NCI-H1417 treated with DMSO at 0.1 percent for 48 hours (cell line): ENCODE measurements at places on chromosomes 5 and 9.
A peak's percentile ranks its signal among the peaks of the same experiment; 100 is the strongest.

DNA sequence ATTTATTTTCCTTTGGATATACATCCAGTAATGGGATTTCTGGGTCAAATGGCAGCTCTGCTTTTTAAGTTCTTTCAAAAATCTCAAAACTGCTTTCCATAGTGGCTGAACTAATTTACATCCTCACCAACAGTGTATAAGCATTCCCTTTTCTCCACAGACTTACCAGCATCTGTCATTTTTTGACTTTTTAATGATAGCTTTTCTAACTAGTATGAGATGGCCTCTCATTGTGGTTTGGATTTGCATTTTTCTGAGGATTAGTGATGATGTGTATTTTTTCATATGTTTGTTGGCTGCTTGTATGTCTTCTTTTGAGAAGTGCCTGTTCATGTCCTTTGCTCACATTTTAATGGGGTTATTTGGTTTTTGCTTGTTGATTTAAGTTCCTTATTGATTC, 90.0 kb upstream of the HMHB1 start:
- DNase-seq, result no peak

DNA sequence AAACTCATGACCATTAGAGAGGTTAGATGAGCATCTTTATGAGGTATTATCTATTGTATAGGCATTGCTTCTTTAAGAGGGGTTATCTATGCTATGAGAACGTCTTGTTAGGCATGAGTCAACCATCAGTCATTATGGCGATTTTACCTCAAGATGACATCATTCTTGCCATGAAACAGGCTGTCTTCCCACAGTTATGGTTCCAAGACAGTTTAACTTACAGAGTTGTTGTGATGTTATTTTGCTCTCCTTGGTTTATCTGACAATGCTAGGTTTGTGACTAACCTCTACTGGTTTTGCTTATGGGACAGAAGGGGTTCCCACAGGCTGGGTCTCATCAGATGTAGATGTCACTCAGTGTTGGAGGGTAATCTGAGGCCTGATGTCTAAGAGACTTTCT, 1864.7 kb upstream of the ACO1 start:
- DNase-seq, result no peak

DNA sequence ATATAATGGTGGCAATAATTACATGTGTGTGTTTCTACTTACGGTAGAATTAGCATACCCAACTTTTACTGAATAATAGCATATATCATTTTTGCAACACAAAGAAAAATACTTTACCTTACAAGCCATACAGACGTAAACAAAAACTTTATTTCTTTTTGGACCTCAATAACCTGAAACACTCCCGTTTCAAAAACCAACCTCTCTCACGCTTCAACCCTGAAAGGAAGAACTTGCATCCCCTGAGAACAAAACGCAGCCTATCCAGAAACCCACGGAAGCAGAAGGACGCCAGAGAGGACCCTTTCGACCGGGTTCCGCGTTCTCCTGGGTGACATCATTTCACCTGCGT, at the start of gene RNF38:
TSS of gene RNF38 (minus strand) at position 290 of the 352 bp plus-strand sequence. CDS start at position 129, 161 bp downstream.
- no peak for DNase-seq

DNA sequence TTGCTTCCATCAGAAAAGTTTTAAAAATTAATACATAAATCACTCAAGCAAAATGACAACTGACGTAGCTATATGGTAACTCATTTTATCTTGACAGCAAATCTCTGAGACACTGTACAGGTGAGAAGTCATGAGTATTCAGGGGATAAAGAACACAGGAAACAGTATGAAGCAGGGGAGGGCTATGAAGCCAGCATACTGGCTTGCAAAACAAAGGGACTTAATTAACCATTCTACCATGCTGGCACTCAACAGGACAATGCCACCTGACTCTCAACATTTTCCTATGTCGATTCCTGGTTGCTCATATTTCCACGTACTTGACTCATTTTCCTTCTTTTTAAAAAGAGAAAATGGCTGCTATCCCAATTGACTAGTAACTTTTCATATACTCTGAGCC, 151.4 kb upstream of the RETREG1 start:
- DNase-seq, result no peak

DNA sequence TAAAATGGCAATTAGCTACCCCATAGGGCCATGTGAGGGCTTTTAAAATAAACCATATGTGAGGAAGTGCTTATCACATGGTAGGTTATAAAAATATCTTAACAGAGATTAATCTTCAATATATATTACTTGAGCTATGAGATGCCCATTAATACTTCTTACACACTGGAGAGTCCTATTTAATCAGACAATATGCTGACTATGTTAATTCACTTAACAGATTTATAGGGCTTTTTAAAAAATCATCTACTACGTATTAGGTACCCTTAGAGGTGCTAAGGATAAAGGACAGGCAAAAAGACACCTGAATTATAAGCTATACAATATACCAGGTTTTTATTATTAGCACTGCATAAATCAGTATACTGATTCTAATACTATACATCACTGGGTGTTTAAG, 102.6 kb downstream of the STRBP start:
- no peak for DNase-seq

GRCh38 chr9:37929441-37929895, 25.5 kb upstream of the SLC25A51 start:
- DNase-seq, result no peak

DNA sequence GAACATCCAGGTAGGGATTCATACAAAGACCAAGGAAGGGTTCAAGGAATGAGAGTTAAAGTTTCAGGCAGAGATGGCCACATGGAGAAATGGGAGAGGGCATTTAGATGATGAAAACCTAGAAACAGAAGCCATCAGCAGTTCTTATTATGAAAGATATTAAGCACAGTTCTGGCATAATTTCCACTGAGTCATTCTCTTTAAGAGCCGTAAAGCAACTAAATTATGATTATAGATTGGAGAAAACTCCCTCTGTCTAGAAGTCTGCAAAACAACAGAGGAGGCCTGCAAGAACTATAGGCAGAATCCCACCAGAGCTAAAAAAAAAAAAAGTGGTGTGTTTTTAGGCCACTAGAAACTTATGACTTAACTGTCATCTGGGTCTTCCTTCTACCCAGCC, 157.1 kb upstream of the MPDZ start:
- DNase-seq, result no peak

DNA sequence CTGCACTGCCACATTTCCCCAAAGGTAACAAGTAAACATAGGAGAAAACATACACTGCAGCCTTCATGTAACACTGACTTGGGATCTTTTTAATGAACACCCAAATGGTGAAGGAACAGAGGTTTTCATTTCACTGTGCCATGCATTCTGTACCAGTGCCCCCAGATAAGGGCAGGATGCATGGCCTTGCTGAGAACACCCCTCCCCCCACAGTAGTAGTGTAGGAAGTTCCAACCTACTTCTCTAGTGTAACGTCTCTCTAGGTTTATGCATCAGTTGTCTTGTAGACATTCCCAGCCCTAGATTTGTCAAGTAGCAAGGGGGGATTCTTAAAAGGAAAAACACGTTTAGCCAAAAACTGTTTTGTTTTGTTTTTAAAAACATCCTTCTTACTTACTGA, 29.9 kb downstream of the MAP3K1 start:
- no peak for DNase-seq

DNA sequence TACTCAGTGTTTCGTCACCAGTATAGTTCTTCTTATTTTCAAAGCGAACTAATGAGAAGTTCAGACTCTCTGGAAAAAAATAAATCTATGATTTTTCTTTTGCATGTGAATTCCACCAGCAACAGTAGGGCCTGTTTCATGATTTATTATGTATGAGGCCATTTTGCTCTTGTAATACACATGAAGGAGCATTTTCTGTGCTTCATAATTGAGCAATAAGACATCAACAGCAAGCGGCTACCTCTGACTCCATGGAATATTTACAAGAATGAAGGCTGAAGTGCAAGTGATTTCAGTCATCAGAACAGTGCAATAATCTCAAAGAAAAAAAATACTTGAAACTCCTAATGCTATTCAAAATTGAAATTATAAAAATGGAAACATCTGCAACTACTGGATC, 282.9 kb upstream of the EDIL3 start:
- DNase-seq, result no peak

GRCh38 chr5:143757116-143757515, 54.8 kb upstream of the HMHB1 start:
- DNase-seq, result no peak

DNA sequence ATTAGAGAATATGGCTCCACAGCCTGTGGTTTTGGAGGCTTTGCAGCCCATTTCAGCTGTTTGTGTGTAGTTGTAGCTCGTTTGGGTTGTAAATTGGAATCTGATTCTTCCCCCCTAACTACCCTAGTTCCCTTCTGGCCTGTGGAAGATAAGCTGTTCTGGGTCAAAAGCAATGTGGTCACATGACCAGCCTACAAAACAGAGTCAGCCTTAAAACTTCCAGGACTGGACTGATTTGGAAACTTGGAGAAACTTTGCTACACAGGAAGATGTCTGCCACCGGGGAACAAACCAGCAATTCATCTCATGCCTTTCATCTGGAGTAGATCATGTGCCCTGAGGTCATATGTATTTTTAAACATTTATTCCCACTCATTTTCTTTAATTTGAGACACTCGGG, 83.8 kb downstream of the DAPK1 start:
- no peak for DNase-seq

DNA sequence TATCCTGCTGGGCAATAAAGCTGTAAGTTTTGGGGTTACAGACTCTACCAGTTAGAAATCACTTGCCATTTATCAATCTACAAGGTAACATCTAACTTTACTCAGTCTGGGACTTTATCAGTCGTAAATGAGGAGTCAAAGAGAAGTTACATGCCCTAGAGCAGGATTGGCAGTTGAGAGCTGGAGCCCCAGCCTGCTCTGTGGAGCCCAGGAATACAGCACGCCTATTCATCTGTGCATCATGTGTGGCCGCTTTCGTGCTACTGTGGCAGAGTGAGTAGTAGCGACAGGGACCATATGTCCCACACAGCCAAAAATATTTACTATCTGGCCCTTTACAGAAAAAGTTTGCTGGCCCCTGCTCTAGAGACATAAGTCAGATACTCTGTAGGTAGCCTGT, 152.5 kb upstream of the NTRK2 start:
- no peak for DNase-seq

- DNase-seq, result peak; percentile 43
Observed at GRCh38 chr5:53381-54174, 38.4 kb upstream of the PLEKHG4B start.

DNA sequence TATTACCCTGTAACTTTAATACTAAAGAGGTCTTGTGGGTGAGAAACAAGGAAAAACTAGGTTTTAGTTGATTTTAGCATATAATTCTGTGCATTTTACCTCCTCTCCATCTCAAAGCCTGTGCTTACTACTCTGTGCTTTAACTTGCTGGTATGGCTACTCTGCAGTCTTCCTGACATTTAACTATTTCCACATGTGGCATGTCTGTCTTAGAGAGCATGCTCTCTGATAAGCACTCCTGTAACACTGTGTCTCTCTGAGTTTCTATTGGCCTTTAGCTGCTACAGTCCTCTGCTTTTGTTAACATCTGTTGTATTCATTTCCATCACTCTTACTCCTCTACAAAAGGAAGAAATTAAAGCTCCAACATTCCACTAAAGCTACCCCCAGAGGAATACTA, 418.3 kb downstream of the RAB3C start:
- no peak for DNase-seq

DNA sequence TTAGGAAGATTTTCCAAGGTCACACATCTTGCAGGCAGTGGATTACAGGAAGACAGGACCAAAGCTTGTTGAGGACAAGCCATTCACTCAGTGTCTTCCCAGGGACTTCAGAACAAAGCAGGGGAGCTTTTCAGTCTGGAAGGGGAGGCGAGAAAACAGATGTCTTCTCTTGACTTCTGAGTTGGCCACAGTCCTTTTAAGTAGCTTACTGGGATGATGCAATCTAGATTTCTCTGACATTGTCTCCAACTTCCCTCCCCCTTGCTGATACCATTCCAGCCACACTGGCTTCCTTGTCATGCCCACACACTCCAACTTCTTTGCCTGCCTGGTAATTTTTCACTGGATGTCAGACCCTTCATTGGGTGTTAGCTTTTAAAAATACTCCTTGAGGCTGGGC, 174.2 kb upstream of the TBC1D2 start:
- DNase-seq, result no peak

DNA sequence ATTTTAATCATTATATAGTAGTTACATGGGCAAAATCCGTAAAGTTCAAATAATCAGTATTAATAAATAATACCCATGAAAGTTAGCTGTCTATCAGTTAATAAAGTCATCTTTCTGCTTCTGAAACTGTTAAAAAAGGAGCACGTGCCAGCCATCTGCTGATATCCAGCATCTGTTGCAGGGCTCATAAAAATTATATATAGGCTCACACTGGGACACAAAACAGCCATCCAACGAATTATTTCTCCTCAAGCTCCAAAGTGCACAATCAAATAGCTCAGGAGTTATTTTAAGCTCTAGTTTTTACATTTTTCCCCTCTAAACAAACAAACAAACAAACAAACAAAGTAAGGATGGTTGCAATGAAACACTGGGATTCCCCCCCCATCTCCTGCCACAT, 48.3 kb downstream of the MRPS27 start:
- no peak for DNase-seq

GRCh38 chr9:98341157-98342097, 86.0 kb upstream of the TBC1D2 start:
- no peak for DNase-seq

GRCh38 chr5:37110135-37110534, 139.0 kb downstream of the CPLANE1 start:
- no peak for DNase-seq

- no peak for DNase-seq
Observed at GRCh38 chr5:63596254-63596653, 366.0 kb downstream of the HTR1A start.

DNA sequence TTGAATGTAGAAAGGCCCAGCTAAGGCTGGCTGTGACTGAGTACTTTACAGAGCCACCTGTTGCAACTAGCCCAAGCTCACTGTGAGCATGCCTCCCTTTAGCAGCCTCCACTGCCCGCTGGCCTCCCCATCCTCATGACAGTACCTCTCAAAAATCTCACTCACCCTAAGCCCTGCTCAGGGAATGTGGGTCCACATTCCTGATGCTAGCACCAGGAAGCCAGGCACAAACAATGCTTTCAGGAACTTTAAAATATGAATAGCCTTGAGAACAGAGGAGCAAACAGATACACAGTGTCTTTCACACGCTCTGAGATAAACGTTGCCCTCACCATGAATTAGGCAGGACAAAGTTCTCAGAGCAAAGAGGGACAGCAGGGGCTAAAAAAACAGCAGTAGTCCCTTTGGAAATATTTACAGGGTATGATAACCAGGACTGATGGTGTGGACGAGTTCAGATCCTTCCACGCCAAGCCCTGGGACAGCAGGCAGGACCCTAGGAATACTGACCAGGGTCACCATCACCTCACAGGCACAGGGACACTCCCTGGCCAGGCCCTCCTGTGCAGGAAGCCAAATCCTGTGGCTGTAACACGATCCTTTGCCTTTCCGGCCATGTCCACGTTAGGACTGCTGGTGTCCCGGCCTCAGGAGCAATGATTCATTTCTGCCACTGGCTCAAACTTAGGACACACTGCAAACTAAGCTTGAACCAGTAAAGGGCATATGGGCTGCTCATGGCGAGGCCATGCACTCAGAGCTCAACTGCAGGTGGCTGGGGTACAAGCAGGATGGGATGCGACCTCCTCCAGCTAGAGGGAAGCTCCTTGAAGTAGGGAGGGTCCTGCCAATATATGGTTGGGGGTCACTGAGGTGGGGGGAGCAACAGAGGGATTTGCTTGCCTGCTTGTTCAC, 9.6 kb downstream of the ACSL6 start:
- DNase-seq, result no peak
